Jurkat, Clone E6-1 (cell line): ENCODE measurements at places on chromosomes 2 and 18.

GRCh38 chr2:186554850-186555671, 34.8 kb upstream of the ITGAV start:
- no peak for DNase-seq

DNA sequence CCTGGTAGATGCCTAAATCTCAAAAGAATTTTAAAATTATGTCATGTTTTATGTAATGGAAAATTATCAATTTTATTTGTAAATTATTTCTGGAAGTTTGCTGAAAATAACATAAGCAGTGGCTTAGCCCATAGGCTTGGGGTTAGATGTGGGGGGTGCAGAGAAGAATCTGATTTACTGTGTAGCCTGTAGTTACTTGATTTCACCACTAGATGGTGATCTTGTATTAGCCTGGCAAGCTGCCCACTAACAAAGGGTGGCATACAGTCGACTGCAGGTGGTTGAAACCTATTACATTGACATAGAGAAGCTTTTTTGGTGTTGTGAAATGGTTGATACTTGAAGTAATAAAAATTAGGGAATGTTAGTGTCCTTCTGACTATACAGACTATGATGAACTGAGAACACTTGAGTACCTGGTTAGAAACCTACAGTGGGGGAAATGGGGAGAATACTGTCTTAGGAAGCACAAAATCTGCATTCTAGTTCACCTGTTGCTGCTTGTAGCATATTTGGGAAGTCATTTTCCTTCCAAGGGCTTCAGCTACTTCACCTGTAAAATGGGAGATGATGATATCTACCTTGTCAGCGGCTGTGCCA, 191.0 kb upstream of the LHCGR start:
- peak; percentile 24 for DNase-seq

DNA sequence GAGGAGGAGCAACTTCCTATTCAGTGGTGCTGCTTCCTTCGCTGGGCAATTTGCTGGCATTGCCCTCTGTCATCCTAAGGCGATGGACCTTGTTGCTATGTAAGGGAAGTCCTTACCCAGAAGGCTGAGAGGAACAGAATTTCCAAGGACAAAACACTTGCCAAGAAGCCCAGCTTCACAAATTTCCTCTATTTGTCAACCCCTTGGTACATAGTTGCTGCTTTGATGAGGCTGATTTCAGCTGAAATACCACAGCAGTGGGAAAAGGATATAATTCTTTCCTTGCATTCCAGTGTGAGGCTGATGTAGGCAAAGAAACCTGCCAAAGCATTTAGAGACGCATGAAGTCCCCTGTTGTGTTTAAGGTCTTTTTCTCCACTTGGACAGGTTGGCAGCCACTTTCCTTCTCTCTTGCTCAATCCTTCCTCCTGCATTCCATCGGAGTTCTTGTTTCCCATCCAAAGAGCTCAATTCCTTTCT, 16.4 kb upstream of the ST3GAL5 start:
- no peak for DNase-seq

GRCh38 chr2:73176205-73176880, 26.0 kb upstream of the NOTO start:
- DNase-seq, result no peak

DNA sequence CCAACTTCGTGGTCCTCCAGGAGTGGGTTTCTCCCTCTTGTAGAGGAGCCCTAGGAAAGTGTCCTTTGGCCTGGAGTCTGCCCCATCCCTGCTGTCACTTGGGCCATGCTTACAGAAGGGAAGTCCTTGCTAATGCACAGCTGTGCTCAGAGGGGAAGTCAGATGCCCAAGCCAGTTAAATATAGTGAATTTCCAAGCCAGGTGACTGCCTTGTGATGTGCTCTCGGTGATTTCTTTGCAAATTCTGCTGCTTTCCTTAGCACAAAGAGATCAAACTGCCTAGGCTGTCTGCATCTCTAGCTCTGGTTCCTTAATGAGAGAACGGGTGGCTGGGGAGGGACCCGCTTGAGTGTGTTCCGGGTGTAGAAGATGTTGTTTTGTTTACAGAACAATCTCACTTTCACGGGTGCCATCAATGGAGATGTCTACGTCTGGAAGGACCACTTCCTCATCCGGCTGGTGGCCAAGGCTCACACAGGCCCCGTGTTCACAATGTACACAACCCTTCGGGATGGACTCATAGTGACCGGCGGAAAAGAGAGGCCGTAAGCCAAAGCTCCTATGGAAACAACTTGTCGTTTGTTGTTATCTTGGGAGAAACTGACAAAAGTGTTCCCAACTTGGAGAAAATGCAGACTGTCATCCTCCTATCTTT, 91.4 kb downstream of the RTN4 start:
- DNase-seq, result no peak

GRCh38 chr18:60599267-60599666, 226.7 kb upstream of the MC4R start:
- no peak for DNase-seq

DNA sequence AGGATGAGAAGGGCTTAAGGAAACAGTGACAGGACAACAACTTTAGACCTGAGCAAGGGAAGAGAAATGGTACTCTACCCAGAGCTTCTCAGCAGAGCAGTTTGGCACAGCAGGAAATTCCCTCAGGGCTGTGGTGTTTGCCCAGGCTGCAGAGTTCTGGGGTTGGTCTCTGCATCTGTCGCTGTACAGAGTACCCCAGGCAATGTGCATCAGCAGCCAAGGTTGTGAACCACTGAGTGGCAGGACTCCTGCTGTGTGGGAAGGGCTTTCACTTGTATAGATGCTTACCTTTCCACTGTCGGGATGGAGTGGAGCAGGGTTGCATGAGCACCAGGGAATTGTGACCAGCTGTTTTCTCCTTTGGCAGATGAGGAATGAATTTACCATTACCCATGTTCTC, 21.2 kb downstream of the STAMBP start:
- DNase-seq, result no peak

- DNase-seq, result no peak
These were observed 723.2 kb downstream of the DPP10 start for GRCh38 chr2:115165529-115166109.

GRCh38 chr2:33073018-33073417, 126.3 kb downstream of the LTBP1 start:
- no peak for DNase-seq

- DNase-seq, result no peak
These were observed 214.6 kb downstream of the TRIB2 start for GRCh38 chr2:12931186-12931844.

DNA sequence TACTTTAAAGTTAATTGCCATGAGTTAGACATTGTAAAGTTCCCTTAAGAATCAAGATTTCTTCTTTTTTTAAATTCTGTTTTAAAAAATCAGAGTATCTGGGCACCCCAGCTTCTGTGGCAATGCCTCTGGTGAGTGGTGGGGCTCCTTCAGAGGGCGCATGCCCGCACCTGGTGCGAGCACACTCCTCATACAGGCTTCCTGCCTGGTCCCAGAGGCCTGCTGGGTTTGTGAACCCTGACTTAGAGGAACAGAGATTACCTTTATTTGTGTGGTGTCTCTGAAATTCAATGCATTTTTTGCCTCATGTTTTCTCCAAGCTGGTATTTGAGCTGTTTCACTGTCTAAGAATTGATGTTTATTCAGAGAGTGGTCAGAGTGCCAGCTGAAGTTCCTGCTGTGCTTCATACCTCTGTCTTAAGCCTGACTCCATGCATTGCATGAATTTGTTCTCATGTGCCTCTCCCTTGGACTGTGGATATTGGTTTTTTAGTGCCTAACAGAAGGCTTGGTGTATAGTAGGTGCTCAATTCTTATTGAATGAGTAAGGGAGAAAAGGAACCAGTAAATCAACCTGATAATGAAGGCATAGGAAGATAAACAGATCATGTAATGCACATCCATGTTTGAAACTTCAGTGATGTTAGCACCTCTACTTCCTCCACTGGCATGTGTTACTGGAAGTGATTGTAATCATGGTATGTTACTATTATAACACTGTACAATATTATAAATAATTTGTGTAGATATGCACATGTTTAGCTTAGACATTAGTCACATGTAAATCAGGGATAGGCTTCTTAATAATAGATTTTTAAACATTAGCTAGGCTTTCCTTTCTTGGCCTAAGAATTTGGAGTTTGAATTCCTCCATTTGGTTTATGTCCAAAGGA, 29.0 kb downstream of the PHLPP1 start:
- DNase-seq, result no peak

- DNase-seq, result no peak
These were observed 34.8 kb upstream of the KCNF1 start for GRCh38 chr2:10876963-10877362.

GRCh38 chr2:238305965-238306671, 14.2 kb upstream of the TRAF3IP1 start:
- DNase-seq, result no peak

GRCh38 chr2:215736653-215737290, 276.6 kb downstream of the MREG start:
- DNase-seq, result no peak

GRCh38 chr2:177633111-177633510, 240.5 kb downstream of the AGPS start:
- DNase-seq, result no peak

DNA sequence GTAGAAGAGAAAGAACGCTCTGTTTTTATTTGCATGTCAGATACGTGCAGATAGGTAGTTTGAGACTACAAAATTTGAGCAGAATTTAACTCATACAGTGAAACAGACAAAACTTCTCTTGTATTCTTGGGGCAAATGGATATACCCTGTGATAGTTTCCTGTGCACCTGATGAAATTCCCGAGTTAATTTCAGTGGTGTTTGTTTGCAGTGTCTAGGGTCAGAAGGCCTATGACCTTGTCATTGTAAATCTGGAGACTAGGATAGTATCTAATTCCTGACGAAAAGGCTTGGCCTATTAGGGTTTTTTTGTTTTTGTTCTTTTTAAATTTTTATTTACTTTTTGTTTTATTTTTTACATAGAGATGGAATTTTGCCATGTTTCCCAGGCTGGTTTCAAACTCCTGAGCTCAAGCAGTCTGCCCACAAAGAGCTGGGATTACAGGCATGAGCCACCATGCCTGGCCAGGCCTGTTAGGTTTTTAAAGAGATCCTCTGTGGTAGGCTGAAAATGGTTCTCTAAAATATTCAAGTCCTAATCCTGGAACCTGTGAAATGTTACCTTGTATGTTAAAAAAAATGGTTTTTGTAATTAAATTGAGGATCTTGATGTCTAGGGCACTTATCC, 17.6 kb downstream of the LCLAT1 start:
- no peak for DNase-seq

DNA sequence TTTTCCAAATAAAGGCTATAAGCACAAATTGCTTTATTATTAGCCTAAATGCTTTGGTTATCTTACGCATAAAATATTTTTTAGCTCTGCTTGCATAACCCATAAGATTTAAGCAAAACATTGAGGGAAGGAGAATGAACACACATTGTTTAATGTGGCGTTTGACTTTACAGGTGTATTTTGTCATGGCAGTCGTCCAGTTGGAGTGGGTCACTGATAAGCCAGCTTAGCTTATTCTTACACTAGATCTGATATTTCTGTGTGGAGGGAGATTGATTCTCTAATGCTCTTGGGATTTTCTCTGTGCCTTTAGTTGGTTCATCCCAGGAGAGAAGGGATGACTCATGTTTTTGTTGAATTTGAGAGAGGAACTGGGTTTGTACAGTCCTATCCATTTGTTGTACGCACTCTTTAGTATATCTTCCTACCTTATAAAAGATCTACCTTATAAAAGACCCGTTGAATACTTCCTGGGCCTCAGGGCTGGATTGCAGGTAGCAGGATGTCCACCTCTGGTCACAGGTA, 47.5 kb upstream of the ACYP2 start:
- DNase-seq, result no peak

GRCh38 chr2:241114836-241115235, 12.7 kb upstream of the MTERF4 start:
- DNase-seq, result no peak

DNA sequence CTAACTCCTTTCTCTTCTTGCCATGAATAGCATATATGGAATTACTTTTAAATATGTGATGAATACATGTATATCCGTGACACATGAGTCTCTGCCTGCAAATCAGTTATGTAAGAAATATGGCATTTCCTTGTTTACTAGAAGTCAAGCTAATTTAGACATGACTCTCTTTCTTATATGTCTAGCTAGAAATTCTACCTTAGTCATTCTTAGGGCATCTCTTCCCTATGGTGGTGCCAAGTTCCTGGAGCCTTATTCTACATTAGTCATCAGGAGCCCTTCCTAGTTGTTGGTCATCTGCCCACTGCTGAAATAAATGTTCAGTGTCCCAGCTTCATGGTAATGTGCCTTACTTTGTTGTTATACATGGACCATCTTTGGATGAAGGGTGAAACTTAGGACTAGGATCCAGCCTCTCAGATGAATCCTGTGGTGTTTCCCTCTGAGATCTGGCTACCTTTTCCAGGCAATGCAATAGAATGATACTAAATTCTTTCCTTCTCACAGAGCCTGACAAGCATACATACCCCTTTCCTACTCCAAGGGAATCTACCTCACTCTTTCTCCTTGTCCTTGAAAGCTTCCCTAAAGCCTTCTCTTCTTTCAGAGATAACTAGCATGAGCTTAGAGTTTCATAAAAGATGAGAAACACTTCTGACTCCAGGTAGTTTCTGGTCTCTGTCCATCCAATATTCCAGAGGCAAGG, 415.3 kb upstream of the VWC2L start:
- DNase-seq, result no peak

GRCh38 chr2:85457877-85458316, 39.4 kb downstream of the SH2D6 start:
- DNase-seq, result no peak

GRCh38 chr2:233983445-233983844, 66.3 kb downstream of the TRPM8 start:
- no peak for DNase-seq

DNA sequence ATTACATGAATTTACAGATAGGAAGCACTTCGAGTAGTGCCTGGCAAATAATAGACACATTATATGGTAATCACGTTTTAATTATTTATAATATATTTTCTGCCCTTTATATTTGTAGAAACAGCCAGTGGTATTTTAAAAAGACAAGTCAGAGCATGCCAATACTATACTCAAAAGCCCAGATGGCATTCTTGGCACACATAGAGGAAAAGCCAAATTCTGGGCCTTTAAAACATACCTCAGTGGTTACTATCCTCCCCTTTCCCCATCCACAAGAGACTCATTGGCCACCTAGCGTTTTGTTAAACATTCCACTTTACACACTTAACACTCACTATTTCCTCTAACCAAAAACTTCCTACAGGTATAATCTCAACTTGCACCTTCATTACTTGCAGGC, 63.3 kb upstream of the ZNF804A start:
- DNase-seq, result no peak

DNA sequence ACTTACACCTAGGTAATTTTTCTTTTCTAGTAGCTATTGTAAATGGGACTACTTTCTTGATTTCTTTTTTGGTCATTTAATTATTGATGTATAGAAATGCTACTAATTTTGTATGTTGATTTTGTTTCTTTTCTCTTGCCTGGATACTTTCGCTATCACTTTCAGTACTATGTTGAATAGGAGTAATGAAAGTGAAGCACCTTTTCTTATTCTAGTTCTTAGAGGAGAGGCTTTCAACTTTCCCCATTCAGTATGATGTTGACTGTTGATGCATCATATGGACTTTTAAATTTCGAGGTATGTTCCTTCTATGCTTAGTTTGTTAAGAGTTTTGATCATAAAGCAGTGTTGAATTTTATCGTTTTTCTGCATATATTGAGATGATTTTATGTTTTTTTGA, 142.5 kb downstream of the CDH19 start:
- no peak for DNase-seq
